Upper lobe of left lung (tissue), 6 donors: ENCODE measurements at places on chromosomes 13 and 19. TPM values are rescaled to one million over a fixed set of nuclear protein-coding genes. Genes with fewer than 3 reads are reported as not detected.

DNA sequence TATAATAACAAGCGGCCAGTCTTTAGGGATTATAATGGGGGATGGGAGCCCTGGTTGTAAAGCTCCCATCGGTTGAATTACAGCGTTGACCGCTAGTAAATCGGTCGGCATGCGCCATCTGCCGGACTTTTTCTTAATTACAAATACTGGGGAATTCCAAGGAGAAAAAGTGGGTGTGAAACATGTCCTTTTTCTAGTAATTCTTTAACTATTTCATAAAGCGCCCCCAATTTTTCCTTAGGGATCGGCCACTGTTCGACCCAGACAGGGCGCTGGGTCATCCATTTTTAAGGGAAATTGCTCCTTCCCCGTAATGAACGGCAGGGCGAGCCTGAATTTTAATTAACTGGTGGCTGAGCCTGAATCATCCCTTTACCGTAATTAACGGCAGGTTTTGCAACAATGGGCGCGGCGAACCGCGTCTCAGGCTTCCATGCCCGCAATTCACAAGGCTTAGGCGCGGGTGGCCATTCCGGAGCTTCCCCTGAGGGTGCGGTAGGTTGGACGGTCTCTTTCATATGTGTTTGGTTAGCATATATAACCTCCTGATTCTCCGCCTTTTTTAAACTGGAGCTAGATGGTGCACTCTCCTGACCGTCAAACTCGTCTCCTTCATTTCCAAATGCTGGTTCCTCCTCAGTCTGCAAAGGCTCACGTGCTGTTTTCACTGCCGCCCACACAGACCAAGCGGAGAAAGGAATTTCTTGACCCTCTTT lies 30.2 kb upstream of the EVI5L start:
- no peaks in the 10 kb centered on the region for H3K27me3 ChIP-seq
- peak overlapping the region; percentile 13 for H3K4me3 ChIP-seq
- peaks cover 20% of the 10 kb centered on the region for H3K4me1 ChIP-seq
- H3K27ac ChIP-seq = peak overlapping the region; percentile 40
- H3K36me3 ChIP-seq = no peaks in the 10 kb centered on the region

GRCh38 chr13:26348966-26349365 lies 95.0 kb downstream of the CDK8 start:
- H3K36me3 ChIP-seq = peaks cover 21% of the 10 kb centered on the region
- H3K4me3 ChIP-seq = no peak overlapping the region
- no peak for DNase-seq
- H3K27me3 ChIP-seq = no peaks in the 10 kb centered on the region

LILRB1 gene
- 4.0 TPM for total RNA-seq

SYCN gene
- not detected for total RNA-seq

DNA sequence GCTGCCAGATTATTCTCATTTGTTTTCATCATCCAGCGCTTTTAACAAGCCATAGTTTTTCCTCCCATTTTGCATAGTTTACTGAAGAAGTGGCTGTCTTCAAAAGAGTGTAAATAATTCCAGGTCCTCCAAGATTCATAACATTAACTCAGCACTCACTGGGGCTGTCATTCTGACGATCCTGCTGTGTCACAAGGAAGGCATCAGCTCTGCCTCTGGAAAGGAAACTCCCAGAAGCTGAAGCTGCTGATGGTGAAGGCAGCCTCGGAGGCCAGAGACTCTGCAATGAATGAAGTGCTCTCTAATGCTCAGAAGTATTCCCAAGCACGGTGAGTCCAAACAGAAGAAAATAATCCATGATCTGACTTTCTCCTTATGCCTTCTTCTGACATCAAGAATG lies 60.0 kb downstream of the FLT1 start:
- no peaks in the 10 kb centered on the region for H3K36me3 ChIP-seq
- no peak overlapping the region for H3K4me3 ChIP-seq
- DNase-seq = no peak
- no peaks in the 10 kb centered on the region for H3K27me3 ChIP-seq
- H3K4me1 ChIP-seq = peaks cover 3% of the 10 kb centered on the region

CBY2 gene
- total RNA-seq = not detected
